CD8-positive, alpha-beta T cell (primary cell): ENCODE measurements at places on chromosomes 12 and 14.

- no peak for DNase-seq
These were observed 3.2 kb downstream of the METTL25 start for GRCh38 chr12:82361461-82361915.

DNA sequence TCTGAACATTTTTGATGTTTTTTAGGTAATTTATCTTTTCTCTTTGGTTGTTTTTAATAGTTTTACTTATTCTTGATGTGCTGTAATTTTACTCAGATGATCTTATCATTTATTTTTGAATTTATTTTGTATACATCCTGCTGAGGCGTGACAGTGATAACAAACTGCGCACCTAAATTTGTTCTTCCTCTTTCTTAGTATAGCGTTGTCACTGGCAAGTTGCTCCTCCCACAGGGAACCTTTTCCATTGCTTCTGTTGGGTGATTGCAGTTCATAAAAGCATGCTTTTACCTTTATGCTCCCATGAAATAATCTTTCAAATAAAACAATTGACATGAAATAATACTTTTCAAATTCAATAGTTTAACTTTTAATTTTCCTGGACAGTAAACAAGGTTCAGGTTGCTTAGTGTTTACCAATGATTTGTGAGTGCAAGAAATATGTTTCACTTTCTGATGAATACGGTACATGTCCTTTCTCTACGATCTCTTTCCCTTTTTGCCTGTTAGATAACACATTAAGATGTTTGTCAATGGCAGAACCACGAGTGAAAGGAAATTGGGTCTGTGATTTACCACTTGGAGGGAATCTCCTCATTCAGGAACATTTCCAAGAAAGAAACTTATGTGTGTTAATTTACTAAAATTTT lies 223.3 kb downstream of the CCDC91 start:
- no peak for DNase-seq

DNA sequence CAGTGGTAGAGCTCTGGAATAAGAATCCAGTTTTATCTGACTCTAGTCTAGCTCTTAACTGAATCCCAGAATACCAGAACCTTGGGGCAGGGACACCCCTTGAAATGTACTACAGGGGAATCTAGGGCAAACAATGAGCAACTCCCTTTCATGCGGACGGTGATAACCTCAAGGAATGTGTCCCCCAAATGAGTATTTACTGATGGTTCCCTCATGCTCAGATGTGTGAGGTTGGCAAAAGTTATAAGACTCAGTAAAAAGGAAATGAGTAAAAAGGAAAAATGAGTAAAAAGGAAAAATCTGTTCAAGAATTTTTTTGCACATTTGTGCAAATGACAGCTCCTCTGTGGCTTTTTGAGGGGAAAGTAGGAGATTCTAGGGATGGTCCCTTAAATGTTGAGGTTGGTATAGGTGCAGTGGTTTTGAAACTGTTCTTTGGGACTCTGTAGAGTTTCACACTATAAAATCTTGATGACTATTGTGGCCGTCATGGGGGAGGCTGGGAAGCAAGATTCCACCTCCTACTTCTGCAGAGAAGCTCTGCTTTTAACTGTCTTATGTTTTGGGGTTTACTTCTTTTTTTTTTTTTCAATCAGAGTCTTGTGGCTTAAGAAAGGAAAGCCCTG lies 58.6 kb downstream of the NRXN3 start:
- no peak for DNase-seq

DNA sequence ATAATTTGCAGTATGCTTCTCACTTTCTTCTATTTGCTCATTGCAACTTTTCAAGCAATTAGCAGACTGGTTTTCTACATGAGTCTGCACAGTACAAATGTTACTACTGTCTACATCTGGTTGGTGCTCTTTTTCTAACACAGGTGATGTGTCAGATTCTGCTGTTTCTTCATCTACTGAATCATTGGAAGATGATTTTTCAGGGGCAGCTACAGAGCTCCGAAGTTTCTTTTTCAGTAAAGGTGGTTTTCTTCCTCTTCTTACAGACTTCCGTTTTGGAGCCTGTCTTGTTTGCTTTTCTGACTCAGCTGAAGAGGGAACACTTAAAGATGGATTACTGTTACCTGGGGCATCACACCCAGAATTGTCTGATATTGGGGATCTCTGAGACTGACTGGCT lies 62.1 kb downstream of the SCAF11 start:
- no peak for DNase-seq

DNA sequence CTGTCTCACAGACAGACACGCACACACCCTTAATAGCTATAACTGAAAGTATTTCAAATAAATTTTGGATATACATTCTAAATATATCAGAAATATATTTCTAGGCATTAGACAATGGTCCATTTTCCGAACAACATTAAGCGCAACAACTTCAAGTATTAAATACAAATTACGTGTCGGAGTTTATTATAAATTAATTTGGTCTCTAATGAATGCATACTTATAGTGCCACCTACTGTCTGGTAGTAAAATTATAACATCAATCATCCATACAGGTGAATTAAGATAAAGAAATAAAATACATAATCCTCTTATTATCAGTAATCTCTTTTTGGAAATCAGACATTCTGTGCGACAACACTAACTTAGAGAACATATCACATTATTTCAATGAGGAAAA lies 27.2 kb upstream of the CMAS start:
- DNase-seq, result peak; percentile 6

DNA sequence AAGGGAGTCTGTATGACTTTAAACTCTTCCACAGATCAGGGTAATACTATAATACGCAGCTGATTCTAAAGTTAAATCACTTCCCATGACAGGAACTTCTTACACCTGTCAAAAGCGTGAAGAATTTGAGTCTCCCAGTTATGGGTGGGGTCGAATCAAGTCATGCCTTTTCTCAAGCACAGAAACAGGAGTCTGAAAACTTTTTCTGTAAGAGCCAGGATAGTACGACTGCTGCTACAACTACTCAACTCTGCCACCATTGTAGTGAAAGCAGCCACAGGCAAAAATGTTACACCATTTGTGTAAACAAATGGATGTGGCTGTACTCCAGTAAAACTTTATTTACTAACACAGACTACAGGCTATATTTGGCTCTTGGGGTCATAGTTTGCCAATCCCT lies 90.3 kb downstream of the DUSP6 start:
- no peak for DNase-seq

- DNase-seq, result no peak
These were observed 151.0 kb downstream of the SRGAP1 start for GRCh38 chr12:63995512-63995911.

DNA sequence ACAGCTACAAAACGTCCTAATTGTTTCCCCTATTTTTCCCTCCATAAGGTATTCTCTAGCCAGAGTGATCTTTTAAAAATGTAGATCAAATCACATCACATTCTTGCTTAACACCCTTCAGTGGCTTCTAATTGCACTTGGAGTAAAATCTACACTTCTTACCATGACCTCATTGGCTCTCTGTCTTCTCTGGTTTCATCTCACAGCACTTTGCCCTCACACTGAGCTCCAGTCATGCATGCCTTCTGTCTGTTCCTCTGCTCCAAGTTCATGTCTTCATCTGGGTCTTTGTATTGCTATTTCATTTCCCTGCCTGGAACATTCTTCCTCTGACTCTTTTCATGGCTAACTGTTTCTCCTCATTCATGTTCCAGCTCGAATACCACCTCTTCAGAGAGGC lies 220.4 kb upstream of the GARIN6 start:
- DNase-seq, result no peak

DNA sequence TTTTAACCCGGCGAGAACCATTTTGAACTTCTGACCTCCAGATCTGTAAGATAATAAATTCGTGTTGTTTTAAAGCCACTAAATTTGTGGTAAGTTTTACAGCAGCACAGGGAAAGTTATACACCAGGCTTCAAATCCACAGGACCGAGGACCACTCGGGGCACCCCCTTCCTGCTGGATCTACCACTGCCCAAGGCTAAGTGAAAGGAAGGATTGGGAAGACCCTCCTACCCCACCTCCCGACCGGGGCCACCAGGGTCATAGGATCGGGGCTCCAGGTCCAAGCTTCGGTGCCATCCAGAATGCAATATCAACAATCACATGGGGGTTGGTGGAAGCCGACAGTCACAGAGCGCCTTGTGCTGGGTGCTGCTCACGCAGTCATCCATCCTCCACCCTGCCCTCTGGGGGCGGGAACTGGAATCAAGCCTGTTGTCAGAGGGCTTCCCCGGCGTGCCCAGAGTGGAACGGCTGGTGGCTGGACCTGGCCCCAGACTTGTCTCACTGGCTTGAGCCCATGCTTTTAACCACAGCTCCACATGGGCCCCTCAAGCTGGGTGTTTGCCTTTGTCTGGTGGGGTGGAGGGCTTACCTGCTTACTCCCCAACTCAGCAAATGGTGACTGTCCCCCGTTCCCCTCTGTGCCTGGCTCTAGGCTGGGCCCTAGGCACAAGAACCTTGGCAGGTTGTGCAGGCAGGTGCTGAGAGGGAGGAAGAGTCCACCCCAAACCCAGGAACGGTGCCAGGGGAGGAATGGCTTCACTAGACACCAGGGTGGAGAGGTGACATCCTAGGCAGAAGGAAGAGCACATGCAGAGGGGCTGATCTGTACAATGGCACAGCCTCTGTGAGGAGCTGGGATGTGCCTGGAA lies 180.3 kb upstream of the RTL1 start:
- DNase-seq, result no peak
